ENCODE measurements at places on chromosomes 2 and 18.

GRCh38 chr2:234630801-234631261 lies 133.9 kb upstream of the ARL4C start:
- H3K27me3 ChIP-seq: peaks cover 6% of the 10 kb centered on the region
- H3K27ac ChIP-seq: no peak overlapping the region
- no peaks in the 10 kb centered on the region for H3K36me3 ChIP-seq

- H3K27ac ChIP-seq: no peak overlapping the region
- no peak for DNase-seq
- H3K4me3 ChIP-seq: no peak overlapping the region
- no peaks in the 10 kb centered on the region for H3K36me3 ChIP-seq
- no peaks in the 10 kb centered on the region for H3K4me1 ChIP-seq
Observed at GRCh38 chr2:77664491-77664890, 142.3 kb upstream of the LRRTM4 start.

GRCh38 chr2:7363906-7364305 lies 446.7 kb downstream of the RNF144A start:
- no peak for DNase-seq
- H3K4me3 ChIP-seq: no peak overlapping the region
- H3K36me3 ChIP-seq: peaks cover 2% of the 10 kb centered on the region
- H3K4me1 ChIP-seq: no peaks in the 10 kb centered on the region
- H3K27me3 ChIP-seq: peaks cover 4% of the 10 kb centered on the region
- H3K27ac ChIP-seq: no peak overlapping the region

DNA sequence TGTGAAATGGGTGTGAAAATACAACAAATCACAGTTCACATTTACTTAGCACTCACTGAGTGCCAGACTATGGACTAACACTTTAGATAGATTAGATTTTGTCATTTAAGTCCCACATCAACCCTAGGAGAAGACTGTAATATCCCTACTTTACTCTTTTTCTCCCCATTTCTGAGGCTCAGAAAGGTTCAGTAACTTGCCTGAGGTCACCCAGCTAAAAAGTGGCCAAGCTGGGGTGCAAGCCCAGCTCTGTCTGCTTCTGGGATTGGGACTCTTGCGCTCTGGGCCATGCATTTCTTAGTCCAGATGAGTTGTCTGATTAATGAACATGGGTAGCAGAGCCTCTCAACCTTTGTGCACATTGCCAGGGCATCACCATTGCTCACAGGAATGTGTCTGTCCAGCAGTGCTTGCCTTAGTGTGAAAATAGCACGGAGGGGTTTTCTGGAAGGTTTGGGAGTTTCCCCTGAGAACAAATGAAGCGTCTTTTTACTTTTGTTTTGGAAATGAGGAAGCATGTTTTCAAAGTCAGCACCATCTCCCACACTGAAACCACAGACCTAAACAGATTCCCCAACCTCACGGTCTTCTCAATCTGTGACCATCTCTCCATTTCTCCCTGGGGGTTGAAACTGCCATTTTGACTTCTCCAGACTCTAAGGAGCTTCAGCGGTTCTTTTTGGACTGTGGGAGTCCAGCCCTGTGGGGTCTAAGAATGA lies 31.9 kb downstream of the NRP2 start:
- peak overlapping the region; percentile 37 for H3K4me3 ChIP-seq
- H3K36me3 ChIP-seq: no peaks in the 10 kb centered on the region
- DNase-seq: no peak
- H3K4me1 ChIP-seq: peaks cover 61% of the 10 kb centered on the region
- H3K27me3 ChIP-seq: no peaks in the 10 kb centered on the region

GRCh38 chr18:46276748-46277147 lies 172.6 kb downstream of the HAUS1 start:
- H3K27me3 ChIP-seq: no peaks in the 10 kb centered on the region
- peaks cover 3% of the 10 kb centered on the region for H3K36me3 ChIP-seq
- H3K4me1 ChIP-seq: peaks cover 4% of the 10 kb centered on the region
- H3K27ac ChIP-seq: no peak overlapping the region

- H3K4me1 ChIP-seq: no peaks in the 10 kb centered on the region
- no peaks in the 10 kb centered on the region for H3K27me3 ChIP-seq
- H3K4me3 ChIP-seq: no peak overlapping the region
- H3K36me3 ChIP-seq: peaks cover 11% of the 10 kb centered on the region
- no peak overlapping the region for H3K27ac ChIP-seq
Observed at GRCh38 chr2:58195662-58196061, 45.5 kb downstream of the FANCL start.

DNA sequence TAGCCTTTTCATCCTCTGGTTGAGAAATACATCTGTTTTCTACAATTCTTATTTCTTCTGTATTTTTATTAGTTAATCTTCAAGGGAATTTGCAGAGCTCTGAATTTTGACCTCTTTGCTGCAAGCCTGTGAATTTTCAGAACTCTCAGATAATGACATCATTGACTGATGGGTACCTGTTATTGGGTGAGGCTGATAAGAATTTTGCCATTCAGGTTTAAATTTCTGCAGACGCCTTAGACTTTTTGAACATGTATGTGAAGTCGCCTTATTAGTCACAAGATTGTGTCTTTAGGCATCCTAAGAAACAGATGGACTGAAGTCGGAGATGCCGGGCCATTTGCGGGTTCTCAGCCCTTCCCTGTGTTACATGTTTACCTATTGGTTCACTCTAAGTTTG lies 82.4 kb downstream of the SPTBN1 start:
- no peak overlapping the region for H3K4me3 ChIP-seq
- H3K36me3 ChIP-seq: no peaks in the 10 kb centered on the region
- H3K4me1 ChIP-seq: peaks cover 12% of the 10 kb centered on the region
- no peak for DNase-seq

DNA sequence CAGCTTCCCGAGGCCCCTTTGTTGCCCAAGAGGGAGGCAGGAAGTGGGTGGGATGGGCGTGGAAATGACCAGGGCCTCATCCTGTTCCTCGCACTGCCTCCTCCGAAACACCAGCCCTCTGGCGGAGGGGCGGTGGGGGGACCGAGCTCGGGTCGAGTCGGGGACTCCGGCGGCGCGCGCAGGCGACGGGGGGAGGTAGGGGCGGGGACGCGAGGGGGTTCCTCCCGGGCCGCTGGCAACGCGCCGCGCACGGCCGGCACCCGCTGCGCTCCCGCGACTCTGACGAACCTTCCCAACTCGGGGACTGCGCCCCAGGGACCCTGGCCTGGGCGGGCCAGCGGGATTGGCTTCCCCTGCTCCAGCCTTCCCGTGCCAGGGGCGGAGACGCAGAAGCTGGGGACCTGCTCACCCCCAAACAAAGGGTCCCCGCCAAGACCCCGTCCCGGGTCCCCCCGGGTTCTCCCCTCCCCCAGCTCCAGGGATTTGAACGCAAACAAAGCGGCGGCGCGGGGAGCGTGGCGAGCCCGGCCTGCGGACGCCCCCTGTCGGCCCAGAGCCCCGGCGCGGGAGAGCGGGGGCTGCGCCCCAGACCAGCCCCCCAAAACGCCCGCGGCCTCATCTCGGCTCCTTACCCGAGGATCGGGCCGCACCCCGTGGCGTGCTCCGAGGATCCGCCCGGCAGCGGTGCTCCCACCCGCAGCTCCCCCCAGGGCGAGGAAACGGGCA lies 1.2 kb downstream of the SEMA4C start:
- DNase-seq: peak; percentile 40
- H3K36me3 ChIP-seq: no peaks in the 10 kb centered on the region
- peaks cover 26% of the 10 kb centered on the region for H3K27me3 ChIP-seq
- H3K4me3 ChIP-seq: peak overlapping the region; percentile 75

DNA sequence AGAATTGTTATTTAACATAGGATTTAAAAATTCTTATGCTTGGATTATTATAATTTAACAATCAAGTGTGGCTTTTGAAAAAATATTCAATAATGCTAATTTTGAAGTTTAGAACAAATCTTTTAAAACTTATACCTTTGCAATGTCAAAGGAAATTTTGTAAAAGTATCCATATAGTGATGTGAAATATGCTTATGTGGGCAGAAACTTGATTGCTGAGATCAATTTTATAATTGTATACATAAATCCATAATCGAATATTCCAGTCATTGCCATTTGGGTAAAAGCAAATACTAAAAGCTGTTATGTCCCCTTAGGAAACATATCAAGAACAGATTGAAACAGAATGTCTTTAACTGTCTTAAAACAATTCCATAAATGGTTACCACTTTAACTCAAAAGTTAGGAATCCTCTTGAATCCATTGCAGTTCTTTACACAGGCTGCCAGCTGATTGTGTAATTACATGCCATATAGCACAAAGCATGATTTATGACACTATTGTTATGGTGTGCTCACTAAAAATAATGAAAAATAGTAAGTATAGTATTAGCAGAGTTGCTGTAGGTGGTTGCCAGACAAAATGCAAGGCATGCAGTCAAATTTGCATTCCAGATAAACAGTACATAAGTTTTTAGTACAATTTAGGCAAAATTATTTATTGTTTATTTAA lies 24.2 kb downstream of the PLCL1 start:
- H3K36me3 ChIP-seq: no peaks in the 10 kb centered on the region
- no peaks in the 10 kb centered on the region for H3K4me1 ChIP-seq
- H3K4me3 ChIP-seq: no peak overlapping the region
- H3K27me3 ChIP-seq: peaks cover 18% of the 10 kb centered on the region
- no peak for DNase-seq

GRCh38 chr2:84781942-84782716 lies 98.8 kb downstream of the TRABD2A start:
- peaks cover 37% of the 10 kb centered on the region for H3K4me1 ChIP-seq
- H3K27ac ChIP-seq: peak overlapping the region; percentile 78
- peak overlapping the region; percentile 28 for H3K4me3 ChIP-seq
- DNase-seq: no peak

- peak overlapping the region; percentile 91 for H3K4me3 ChIP-seq
- peaks cover 15% of the 10 kb centered on the region for H3K27me3 ChIP-seq
- H3K4me1 ChIP-seq: peaks cover 16% of the 10 kb centered on the region
- H3K27ac ChIP-seq: peak overlapping the region; percentile 82
- peaks cover 10% of the 10 kb centered on the region for H3K36me3 ChIP-seq
- no peak for DNase-seq
Observed at GRCh38 chr2:74653589-74653984, 460 bp upstream of the SEMA4F start.

DNA sequence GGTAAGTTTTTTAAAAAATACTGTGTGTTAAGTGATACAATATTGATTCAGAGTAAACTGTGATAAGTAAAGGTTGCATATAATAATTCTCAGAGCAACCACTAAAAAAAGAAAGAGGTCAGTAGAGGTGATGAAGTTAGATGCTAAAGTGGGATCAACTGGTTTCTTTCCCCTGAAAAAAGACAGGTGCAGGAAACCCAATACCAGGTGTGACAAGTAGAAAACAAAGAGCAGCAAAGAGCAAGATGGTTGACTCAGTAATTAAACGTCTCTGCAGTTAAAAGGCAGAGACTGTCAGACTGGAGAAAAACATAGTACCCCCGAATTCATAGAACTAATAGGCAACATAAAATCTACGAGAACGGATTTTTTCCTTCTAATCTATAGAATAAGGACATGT lies 128.3 kb downstream of the ATP9B start:
- H3K27ac ChIP-seq: no peak overlapping the region
- no peaks in the 10 kb centered on the region for H3K4me1 ChIP-seq
- H3K36me3 ChIP-seq: peaks cover 16% of the 10 kb centered on the region
- H3K4me3 ChIP-seq: no peak overlapping the region
- no peak for DNase-seq

- H3K36me3 ChIP-seq: peaks cover 38% of the 10 kb centered on the region
- peaks cover 49% of the 10 kb centered on the region for H3K4me1 ChIP-seq
- H3K4me3 ChIP-seq: peak overlapping the region; percentile 78
- no peak for DNase-seq
- H3K27me3 ChIP-seq: no peaks in the 10 kb centered on the region
Observed at GRCh38 chr2:58047961-58048360, 1.4 kb downstream of the VRK2 start.

- H3K4me3 ChIP-seq: peak overlapping the region; percentile 17
- H3K36me3 ChIP-seq: no peaks in the 10 kb centered on the region
- peaks cover 3% of the 10 kb centered on the region for H3K27me3 ChIP-seq
- no peak overlapping the region for H3K27ac ChIP-seq
Observed at GRCh38 chr18:22324191-22325131, 93.3 kb downstream of the CTAGE1 start.

DNA sequence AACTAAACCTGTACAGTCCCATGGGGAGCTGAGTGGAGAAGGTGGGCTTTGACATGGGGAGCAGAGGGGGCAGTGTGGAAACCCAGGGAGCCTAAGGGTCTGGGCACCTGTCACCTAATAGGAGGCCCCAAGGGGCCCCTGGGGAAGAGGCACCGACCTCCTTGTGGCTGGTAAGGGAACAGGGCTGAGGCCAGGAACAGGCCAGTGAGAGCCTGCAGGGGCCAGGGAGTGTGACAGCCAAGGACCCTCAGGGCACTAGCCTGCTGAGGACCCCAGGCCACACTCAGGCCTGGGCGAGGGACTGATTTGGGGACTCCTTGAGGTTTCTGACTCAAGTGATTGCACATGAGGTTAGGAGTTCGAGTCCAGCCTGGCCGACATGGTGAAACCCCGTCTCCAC lies 24.5 kb upstream of the ALPP start:
- no peaks in the 10 kb centered on the region for H3K36me3 ChIP-seq
- H3K27ac ChIP-seq: no peak overlapping the region
- no peak overlapping the region for H3K4me3 ChIP-seq
- no peaks in the 10 kb centered on the region for H3K4me1 ChIP-seq
- peaks cover 29% of the 10 kb centered on the region for H3K27me3 ChIP-seq
